ENCODE measurements at places on chromosomes 12 and 14.

GRCh38 chr12:75892731-75893408 lies 138.7 kb downstream of the PHLDA1 start:
- DNase-seq, result no peak

- DNase-seq, result no peak
These were observed 183.1 kb downstream of the PHLDA1 start for GRCh38 chr12:75848431-75848925.

DNA sequence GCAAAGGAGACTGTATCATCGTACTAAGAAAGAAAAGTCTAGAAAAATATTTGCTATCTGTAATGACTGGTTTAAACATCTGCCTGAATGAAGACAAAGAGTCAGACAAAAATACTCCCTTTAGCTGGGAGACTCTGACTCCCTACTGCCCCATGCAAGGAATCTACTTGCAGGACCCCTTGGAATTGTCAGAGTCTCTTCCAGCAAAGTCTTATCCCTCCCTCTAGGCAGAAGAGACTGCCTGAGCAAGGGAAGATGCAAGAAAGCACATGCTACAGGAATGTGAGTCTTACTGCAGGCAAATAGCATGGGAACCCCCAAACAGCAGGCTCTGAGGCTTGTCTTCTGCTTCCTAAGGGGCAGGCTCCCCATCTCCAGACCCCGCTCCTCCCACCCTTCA lies 154.0 kb downstream of the KCNA5 start:
- DNase-seq, result no peak

- DNase-seq, result no peak
These were observed 2.2 kb downstream of the PCBP2 start for GRCh38 chr12:53453953-53454640.

- DNase-seq, result no peak
These were observed 215.0 kb downstream of the TBX5 start for GRCh38 chr12:114190971-114191370.

DNA sequence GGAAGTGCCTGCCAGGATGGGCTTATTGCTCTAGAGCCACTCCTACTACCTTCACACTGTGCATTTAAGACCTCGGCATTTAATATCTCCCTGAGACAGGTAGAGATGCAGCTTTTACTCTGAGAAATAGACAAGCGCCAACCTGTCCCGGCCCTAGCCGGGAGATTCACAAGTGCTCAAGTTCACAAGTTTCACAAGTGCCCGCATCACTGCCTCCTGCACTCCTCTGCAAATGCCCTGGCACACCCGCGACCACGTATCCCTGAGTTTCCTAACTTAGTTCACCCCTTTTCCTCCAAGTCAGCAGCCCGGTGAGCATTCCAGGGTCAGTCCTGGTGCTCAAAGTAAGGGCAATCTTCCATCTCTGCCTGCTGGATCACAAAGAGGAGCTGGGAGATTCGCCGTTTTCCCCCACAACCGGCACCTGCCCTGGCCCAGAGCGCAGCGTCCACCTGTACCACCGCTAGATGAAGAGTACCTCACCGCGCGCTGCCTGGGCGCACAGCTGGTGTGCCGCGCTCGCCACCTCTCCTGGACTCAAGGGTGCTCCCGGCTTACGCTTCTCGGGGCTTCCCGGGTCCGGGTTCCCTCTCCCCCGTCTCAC lies 5.0 kb upstream of the SLC38A4 start:
- no peak for DNase-seq

GRCh38 chr12:4273273-4273651 lies 300 bp upstream of the CCND2 start:
- DNase-seq, result no peak

DNA sequence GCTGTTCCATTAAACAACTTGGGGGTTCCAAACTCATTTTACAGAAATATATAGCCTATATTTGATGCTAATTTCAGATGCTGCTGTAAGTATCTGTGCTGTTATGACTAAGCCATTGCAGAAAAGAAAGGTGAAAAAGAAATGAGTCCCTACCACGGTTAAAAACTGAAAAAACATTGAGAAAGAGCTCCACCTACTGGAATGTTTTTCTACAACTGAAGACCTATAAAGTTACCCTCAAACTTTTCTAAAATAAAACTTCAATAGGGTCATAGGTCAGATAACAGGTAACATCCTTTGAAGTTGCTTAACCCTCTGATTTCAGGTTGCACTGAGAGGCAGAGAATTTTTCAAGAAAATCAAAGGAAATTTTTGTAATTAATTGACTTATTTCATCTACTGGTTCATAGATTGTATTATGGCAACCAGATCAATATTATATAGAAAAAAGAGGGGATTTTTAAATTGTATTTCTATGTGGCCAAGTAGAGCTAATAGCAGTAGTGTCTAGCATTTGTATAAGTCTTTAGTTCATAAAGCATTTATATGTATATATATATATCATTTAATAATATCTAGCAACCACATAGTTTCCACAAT lies 279.9 kb downstream of the RPS29 start:
- no peak for DNase-seq

GRCh38 chr12:104966677-104967076 lies 8.6 kb upstream of the SLC41A2 start:
- no peak for DNase-seq
